Anterior cingulate cortex (tissue), 58 donors: ENCODE measurements at places on chromosomes 1 and 21.

GRCh38 chr1:89687254-89687653 is 54.3 kb downstream of the LRRC8C start:
- no peak for DNase-seq

- peak; percentile 39 for DNase-seq
Measured at GRCh38 chr21:37266515-37267221, 466 bp downstream of the VPS26C start.

DNA sequence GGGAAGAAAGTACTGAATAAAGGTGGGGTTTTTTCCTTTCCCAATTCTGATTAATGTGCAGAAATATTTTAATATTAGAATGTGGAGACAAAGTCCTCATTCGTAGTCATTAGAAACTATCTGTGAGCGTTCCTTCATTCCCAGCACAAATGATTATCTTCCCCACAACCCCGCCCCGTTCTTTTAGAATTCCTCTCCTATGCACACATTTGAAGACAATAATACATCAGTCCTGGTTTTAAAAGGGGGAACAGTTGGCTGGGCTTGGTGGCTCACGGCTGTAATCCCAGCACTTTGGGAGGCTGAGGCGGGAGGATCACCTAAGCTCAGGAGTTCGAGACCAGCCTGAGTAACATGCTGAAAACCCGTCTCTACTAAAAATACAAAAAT is 876 bp downstream of the ALDH9A1 start:
- no peak for DNase-seq

DNA sequence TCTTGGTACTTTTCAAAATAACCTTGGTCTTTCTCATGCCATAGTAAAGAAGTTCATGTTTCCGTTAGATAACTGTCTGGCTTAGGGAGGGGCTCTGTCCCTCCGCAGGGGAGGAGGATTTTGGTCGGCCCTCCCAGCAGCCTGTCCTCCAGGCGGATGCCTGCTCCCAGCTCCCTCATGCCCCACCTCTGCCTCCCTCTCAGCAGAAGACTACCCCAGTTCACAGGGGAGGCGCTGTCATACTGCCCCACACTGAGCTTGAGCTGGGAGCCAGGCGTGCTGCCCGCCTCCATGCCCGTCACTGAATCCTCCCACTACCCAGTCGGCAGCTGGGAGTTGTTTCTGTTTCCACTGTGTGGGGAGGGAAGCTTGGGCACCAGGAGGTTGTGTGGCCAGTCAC is 127.3 kb downstream of the CAMTA1 start:
- no peak for DNase-seq

DNA sequence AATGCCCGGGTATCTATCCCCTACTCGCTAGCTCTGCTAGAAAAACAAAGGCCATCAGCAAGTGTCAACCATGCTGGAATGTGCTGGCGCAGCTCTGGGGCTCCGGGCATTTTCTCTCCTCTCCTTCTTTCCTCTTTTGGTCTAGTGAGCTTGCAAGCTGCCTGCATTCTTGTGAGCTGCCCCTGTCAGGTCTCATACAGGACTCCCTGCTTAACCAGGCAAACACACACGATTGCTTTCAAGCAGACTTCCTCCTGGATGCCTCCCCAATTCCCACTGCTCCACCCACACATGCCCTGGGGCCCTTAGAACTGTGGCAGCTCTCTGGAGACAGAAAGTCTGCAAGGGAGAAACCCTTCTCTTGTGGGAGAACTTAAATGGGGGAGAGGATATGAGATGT is 35.7 kb upstream of the SUCO start:
- DNase-seq = no peak

- no peak for DNase-seq
Measured at GRCh38 chr1:68046885-68047658, 3.4 kb downstream of the DIRAS3 start.

DNA sequence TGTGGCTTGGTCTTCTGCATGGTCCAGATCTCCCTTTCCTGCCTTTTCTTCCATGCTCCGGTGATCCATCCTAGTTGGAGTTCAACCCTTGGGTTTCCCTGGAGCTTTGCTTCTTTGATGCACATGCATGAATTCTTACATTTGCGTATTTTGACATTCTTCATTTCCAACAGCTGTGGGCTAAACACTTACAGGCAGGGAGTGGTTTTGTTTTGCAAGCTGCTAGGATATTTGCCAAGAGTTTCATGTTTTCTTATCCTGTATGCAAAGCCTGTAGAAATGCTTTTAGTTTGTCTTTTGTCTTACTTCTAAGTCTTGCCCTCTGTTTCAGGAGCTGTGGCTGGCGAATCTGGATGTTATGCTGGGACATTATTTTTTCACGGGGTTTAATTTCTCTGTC is 90.3 kb upstream of the PAXBP1 start:
- DNase-seq = no peak

GRCh38 chr21:33769057-33769456 is 126.8 kb downstream of the ITSN1 start:
- DNase-seq = no peak

DNA sequence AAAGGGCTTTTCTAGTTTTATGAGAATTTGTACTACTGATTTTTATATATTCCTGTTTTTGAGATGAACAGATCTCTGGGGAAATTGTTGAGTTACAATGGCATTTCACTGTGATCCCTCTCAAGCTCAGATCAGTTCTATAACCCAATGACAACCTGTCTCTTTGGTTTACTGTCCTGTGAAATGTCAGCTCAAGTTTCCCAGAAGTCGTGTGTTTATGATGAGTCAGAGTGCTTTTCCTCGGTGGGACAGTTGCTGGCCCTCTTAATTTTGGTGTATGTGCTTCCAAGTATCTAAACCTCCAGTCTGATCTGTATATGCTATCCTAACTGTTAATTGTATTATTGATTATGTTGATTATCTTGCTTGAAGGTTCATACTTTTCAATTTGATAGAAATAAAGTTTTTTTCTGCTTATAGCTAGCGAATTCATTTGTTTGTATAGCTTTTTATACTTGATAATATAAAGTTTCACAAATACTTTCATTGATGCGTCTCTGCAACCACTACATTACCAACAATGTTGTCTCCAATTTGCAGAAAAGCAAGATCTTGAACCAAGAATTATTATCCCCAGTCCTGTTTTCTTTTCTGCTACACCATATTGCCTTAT is 77.5 kb upstream of the DNAJC6 start:
- DNase-seq = no peak

- DNase-seq = no peak
Measured at GRCh38 chr1:116472431-116472961, 98.3 kb downstream of the CD58 start.

DNA sequence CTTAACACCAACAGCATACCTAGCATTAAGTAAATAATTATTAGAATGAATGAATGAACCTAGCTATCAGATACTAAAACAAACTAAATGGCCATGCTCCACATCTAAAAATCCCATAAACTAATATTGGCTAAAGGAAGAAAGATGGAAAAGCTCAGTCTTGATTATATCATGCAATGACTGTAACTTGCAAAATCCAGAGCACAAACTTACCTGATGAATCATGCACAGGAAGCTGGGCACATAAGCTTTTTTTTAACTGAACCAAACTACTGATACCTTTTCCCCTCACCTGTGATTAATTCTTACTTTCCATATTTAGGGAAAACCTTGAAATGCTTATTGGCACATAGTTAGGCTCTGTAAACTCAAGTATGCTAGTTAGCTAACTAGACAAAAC is 70.2 kb downstream of the KIF14 start:
- DNase-seq = no peak

- DNase-seq = no peak
Measured at GRCh38 chr1:198598796-198599321, 40.0 kb upstream of the PTPRC start.

DNA sequence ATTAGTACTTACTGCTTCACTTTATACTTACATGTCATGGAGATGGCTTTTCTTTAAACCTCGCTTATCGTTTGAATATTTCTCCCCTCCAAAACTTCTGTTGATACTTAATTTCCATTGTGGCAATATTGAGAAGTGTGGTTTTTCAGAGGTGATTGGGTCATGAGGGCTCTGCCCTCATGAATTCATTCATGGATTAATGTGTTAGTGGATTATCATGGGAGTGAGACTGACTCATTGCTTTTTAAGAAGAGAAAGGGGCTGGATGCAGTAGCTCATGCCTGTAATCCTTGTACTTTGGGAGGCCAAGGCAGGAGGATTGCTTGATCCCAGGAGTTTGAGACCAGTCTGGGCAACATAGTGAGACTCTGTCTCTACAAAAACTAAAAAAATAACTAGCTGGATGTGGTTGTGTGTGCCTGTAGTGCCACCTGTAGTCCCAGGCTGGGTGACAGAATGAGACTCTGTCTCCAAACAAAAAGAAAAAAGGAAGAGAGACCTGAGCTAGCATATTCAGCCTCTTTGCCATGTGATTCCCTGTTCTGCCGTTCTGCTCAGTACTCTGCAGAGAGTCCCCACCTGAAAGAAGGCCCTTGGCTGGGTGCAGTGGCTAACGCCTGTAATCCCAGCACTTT is 30.2 kb downstream of the RABGAP1L start:
- no peak for DNase-seq

- DNase-seq = no peak
Measured at GRCh38 chr21:32349333-32349944, 43.4 kb downstream of the URB1 start.

GRCh38 chr1:246160905-246161304 is 346.2 kb downstream of the SMYD3 start:
- DNase-seq = no peak

GRCh38 chr1:179129702-179130473 is 48.0 kb downstream of the TOR3A start:
- no peak for DNase-seq

DNA sequence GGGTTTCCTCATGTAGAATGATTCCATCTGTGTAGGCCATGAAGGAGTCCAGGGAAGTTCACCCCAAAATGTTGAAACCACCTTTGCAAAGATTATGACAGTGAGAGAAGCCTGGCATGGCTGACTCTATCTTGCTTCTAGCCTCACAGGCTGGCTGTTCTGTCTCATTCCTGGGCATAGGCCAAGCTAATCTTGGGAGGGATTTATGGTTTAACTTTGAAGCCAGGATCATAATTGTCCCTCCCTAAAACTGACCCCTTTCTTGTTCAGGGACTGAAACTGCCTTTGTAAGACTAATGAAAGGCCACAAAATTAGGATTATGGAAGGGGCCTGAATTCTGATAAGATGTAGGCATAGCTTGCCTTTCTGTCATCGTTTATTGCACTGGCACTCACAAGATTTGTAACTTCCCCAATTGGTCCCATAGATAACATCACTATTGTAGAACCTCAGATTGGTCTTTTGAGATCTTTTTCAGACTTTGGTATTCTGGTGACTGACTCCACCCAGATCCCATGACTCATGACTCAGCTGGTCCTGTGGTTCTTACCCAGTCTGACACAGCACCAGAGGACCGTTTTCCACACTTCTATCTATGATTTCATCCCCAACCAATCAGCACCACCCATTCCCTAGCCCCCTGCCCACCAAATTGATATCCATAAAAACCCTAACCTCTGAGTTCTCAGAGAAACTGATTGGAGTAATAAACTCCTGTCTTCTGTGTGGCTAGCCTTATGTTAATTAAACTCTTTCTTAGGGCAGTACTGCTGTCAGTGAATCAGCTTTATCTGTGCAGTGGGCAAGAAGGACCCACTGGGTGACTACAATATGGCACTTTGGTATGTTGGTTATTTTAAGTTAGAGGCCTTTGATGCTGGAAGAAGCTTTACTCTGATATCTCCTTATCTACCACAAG is 13.6 kb upstream of the LAMTOR5 start:
- no peak for DNase-seq

DNA sequence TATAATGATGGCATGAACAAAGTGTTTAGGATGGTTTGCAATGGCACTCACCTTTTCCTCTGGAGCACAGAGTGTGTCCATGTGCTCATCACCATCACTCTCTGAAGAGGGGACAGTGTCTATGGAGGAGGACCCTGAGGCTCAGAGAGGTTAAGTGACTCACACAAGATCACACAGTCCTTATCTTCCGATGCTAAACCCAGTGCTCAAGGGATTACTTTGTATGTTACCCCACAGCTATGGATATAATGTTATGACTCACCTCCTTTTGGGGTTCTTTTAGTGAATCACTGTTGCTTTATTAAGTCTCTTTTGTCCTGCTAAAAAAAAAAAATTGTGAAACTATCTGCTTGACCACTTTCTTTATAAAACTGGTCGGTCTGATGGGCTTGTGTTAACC is 67.6 kb downstream of the TENT5C start:
- DNase-seq = no peak

- no peak for DNase-seq
Measured at GRCh38 chr1:58802640-58803399, 19.0 kb upstream of the JUN start.

GRCh38 chr1:221963742-221964141 is 221.9 kb upstream of the DUSP10 start:
- DNase-seq = no peak

- DNase-seq = no peak
Measured at GRCh38 chr1:41720861-41721410, 197.8 kb downstream of the HIVEP3 start.

DNA sequence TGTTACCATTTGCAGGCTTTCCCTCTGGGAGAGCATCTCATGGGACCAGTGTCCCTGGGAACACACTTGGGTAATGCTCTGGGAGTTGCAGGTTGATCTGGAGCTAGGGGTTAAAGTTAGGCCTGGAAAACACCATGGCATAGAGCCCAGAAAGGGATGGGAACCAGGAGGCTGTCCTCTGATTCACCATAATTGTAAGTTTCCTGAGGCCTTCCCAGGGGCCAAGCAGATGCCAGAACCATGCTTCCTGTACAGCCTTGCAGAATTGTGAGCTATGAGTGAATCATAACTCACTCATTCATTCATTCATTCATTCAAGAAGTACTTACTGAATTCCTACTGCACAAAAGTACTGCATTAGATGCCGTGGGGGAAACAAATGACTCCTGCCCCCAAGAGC is 50.0 kb downstream of the LACTBL1 start:
- no peak for DNase-seq

- DNase-seq = no peak
Measured at GRCh38 chr21:35963920-35964451, 96.3 kb downstream of the SETD4 start.

- DNase-seq = no peak
Measured at GRCh38 chr1:4702932-4703331, 48.5 kb downstream of the AJAP1 start.

GRCh38 chr1:66356605-66357004 is 177.3 kb upstream of the SGIP1 start:
- no peak for DNase-seq

DNA sequence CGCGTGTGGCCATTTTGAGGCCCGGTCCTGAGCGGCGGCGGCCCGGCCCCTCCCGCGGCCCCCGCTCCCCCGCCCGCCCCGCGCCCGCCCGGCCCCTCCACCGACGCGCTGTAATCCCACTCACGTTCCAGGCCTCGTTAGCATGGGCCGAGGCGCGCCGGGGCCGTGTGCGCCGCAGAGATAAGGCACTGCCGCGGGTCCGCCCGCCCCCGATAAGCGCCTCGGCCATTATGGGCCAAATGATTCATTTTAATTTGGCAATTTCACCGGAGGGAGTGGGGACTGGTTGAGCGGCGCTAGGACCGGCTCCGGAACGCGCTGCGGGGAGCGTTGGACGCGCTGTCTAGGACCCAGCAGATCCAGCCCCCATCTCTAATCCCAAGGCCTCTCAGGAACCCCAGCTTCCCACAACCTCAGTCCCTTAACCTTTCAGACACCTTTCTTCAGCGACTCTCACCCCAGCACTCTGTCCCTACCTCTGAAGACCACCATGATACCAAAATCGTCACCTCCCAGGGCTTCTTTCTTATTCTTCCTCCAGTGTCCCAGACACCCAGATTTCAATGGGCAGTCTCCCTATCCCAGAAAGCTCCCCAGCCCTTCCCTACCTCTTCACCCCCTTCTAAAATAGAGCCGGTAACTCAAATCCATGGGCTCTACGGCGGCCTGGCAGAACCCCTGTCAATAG is at the start of gene TAL1:
TAL1 (minus strand) TSS at position 39 of the 688 bp plus-strand sequence. CDS start 6,337 bp downstream, outside the sequence.
- no peak for DNase-seq

- no peak for DNase-seq
Measured at GRCh38 chr1:77632216-77632615, 50.2 kb downstream of the ZZZ3 start.
